ENCODE measurements at places on chromosomes 11 and 22.

DNA sequence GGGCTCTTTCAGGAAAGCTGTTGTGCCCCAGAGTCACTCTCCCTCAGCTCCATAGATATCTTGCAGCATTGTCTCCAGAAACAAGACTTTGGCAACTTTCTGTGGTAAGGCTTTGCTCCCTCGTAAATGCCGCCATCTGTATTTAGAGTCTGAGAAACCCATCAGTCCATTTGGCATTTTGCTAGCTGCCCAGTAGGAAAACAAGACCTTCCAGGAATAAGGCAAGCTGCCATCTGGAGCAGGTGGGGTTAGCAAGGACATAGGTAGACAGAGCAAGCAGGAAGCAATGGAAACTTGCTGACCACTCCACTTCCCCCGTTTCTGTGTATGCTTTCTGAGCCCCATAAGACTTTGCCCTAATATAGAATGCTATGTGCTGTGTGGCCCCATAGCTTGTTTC lies 131.9 kb downstream of the SPATA19 start:
- ATAC-seq = no peak

DNA sequence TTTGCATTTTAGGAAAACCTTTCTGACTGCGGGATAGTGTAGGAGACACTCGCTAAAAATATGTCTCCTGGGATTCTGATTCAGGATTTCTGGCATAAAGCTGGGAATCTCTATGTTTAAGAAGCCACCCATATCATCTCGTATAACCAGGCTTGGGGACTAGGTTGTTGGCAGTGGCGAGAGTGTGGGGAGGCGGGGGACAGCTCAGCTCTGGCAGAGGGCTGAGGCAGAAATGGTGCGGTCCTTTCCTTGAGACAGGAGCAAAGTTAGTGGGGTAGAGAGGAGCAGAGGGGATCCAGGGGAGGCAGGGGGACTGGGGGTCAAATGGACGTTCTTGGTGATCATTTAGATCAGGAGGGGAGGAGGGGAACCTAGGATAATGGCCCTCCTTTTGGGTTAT lies 74.3 kb downstream of the TEAD1 start:
- no peak for ATAC-seq

DNA sequence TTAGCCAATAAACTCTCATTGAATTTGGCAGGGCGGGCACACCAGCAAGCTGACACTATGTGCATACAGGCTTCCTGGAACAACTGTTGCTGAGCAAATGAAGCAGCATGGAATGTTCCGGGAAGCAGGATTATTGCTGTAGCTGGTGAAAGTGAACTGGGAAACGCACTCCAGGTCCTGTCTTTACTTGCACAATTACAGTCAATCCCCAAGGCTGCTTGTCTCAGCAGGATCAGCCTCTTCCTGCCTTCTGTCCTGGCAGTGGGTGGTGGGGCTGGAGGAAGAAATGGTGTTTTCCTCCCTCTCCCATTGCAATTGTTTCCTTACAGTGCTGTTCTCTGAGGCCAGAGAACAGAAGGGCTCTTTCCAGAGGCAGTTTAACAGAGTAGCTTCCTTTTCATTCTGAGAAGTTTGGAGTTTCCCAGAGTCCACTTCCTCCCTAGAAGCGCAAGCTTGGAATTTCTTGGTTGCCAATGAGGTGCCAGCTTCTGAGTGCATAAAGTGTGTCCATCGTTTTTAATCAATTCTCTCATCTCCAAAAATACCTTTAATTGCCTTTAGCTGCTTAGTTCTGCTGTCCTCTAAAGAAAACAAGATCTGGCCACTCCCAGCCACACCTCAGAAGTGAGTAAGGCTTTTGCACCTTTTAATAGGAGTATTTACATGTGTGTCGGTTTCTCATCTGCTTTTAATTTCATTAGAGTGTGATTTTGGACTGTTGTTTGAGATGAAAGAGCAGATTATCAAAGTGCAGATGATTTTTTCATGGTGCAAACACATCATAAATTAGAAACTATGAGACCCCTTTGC lies 19.9 kb downstream of the CD44 start:
- peak; percentile 33 for ATAC-seq

- ATAC-seq = no peak
Measured at GRCh38 chr11:2470495-2470894, 25.7 kb downstream of the KCNQ1 start.

DNA sequence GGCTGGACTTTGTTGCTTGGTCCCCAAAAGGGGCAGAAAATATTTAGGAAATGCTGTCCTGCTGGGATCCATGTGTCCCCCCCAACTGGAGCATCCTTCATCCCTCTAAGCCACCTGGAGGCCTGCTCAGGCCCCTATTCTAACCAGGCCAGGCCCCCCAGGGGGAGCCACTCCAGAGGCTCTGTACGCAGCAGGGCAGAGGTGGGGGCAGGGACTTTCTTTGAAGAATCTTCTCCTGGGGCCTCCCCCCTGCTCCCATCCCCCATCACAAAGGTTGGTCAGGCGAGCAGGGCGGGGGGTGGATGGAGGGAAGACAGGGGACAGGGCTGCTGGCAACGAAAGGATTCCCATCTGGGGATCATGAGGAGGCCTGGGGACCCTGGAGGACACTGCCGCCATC lies 170.8 kb downstream of the MN1 start:
- no peak for ATAC-seq

DNA sequence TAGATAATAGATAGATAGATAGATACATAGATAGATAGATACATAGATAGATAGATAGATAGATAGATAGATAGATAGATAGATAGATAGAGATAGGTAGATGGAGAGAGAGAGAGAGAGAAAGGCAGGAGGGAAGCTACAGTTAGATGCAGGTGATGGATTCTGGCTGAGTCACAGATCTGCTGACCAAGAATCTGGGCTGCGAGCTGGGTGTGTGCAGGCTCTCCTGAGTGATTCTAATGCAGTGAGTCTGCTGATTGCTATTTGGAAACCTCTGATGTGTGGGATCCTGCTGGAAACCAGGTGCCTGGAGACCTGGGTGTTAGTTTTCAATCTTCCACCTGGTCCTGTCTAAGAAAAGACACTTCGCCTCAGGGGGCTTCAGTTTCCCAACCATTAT lies 1441.8 kb downstream of the TBC1D22A start:
- ATAC-seq = no peak

- peak; percentile 94 for ATAC-seq
Measured at GRCh38 chr11:16791191-16791961, 52.9 kb downstream of the C11orf58 start.

- ATAC-seq = no peak
Measured at GRCh38 chr11:132263241-132263640, 892.8 kb downstream of the NTM start.

DNA sequence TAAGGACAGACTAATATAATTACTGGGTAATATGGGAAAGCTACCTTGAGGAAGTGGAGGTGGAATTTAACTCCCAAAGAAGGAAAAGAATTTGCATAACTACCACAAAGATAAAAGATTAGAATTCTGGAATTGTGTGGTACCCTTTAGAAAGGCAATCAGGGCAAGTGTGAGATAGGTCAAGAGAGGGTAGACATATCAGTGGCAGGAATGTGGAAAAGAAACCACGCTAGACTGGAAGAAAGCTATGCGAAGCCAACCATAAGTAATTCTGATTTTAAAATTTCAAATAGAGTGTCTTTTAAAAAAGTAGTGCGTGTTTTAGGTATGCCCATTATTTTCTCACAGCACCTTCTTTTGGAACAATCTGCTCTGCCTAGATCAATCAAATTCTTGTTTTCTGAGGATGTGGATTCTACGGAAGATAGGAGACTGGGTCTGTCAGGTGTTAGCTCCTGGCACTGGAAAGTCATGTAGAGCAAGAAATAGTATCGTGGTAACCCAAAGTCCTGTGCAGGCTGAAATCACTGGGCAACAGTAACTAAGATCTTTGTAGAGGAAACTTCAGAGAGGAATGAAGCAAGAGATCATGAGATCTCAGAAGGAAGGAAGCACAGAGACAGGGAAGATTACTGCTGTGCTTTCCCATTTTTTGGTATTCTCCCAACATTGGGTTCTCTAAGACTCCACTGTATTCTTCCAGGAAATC lies 111.3 kb upstream of the MTMR2 start:
- no peak for ATAC-seq

DNA sequence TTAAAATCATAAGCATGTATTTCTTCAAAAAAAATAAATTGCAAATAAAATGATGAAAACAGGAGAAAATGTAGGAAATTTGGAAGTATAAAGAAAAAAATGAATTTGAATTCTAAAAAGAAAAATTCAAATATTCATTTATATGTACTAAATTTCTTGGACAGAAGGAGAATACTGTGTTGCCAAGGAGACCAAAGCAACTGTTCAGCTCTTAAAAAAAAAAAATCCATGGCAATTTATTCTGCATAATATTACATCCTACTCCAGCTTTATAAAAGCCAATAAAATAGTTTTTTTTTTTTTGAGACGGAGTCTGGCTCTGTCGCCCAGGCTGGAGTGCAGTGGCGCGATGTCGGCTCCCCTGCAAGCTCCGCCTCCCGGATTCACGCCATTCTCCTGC lies 6.0 kb downstream of the PGM2L1 start:
- no peak for ATAC-seq

- no peak for ATAC-seq
Measured at GRCh38 chr11:76062733-76063132, 143.6 kb downstream of the WNT11 start.

GRCh38 chr11:79159657-79160450 lies 281.0 kb downstream of the TENM4 start:
- no peak for ATAC-seq

DNA sequence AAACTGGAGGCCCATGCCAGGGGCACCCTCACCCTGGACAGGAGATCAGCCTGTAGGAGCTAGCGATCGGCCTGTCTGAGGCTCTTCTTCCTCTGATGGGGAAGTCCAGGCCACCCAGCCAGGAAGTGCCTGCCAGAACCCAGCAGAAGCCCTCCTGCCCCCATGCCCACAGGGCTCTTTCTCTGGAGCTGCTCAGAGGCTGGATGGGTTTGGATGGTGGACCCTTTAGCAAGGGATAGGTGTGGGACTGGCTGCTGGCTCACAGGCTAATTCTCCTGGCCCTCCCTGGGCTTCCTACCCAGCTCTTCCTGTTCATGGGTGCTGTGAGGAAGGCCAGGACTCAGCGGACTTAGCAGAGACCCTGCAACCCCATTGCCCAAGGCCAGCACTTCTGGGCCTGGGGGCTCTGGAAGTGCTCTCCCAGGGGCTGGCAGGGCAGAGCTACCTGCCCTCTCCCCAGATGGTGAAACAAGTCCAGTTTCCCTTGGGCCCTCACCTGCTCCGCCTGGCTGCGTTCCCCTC lies 7.6 kb downstream of the FXYD2 start:
- no peak for ATAC-seq

- no peak for ATAC-seq
Measured at GRCh38 chr22:23825246-23825905, 13.4 kb downstream of the DERL3 start.

DNA sequence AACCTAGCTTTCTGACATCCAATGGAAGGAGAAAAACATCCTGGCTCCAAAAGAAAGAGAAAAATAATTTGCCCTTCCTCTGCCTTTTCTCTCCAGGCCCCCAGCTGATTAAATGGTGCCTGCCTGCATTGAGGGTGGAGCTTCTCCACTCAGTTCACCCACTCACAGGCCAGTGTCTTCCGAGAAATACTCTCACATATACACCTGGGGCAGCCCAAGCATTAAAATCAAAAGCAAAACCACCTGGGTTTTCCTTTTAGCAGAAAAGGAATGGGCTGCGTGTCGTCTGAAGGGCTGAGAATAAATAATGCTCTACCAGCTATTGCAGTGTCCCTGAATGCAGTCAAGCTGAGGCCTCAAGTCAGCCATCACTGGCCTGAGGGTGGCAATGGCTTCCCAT lies 1143.8 kb upstream of the TENM4 start:
- no peak for ATAC-seq

GRCh38 chr11:75424396-75424795 lies 8.6 kb downstream of the KLHL35 start:
- no peak for ATAC-seq

GRCh38 chr11:112589155-112589554 lies 328.5 kb upstream of the PLET1 start:
- no peak for ATAC-seq

- ATAC-seq = peak; percentile 1
Measured at GRCh38 chr11:9459667-9460321, 1.0 kb upstream of the ZNF143 start.

DNA sequence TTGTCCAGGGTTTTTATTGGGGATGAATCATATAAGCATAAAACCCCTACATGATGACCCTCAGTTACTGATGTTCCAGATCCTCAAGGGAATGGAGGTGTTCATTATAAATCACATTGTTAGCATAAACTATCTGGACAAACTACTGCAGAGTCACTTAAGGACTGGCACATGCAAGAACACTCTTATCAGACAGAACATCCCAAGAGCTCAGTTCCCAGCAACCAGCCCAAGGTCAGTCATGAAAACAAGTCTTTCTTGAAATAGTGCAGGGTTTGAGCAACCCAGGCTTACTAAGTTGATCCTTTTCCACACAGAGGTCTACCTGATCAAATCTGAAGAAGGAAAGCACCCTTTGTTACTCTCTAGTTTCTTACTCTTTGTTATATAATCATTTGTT lies 13.5 kb upstream of the PTS start:
- no peak for ATAC-seq
